Stimulated activated CD8-positive, alpha-beta memory T cell treated with anti-CD3 and anti-CD28 coated beads, Interleukin-7, amount 100 ng/mL, for 48 hours (primary cell): ENCODE measurements at places on chromosomes 11 and 22.
A peak's percentile ranks its signal among the peaks of the same experiment; 100 is the strongest.

- DNase-seq, result no peak
These were observed 102.7 kb upstream of the PARVA start for GRCh38 chr11:12274558-12275197.

DNA sequence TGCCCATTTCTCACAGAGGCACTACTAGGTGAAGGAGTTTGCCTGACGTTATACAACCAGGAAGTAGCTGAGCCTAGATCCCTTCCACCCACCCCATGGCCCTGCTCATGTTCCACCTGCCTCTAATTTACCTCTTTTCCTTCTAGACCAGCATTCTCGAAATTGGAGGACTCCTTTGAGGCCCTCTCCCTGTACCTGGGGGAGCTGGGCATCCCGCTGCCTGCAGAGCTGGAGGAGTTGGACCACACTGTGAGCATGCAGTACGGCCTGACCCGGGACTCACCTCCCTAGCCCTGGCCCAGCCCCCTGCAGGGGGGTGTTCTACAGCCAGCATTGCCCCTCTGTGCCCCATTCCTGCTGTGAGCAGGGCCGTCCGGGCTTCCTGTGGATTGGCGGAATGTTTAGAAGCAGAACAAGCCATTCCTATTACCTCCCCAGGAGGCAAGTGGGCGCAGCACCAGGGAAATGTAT lies 14.1 kb downstream of the PIK3IP1 start:
- DNase-seq, result no peak

- DNase-seq, result no peak
These were observed 1.3 kb upstream of the SBF2 start for GRCh38 chr11:10295064-10295901.

DNA sequence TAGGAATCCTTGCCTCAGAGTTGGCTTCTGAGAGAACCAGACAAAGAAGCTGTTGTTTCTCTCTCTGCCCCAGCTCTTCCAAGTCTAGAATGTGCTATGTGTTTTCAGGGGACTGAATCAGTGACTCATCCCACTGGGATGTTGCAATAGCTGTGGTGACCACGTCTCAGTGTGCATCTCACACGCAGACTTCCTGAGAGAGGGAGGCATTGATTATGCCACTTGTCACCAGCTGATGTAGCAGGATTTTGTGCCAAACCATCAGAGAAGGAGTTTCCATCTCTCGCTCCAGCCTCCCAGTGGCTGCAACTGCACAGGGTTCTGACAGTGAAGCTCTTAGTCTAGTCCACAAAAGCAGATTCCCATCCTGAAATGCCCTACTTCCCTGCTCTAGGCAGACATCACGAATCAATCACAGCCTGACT lies 455.8 kb downstream of the MIAT start:
- DNase-seq, result peak; percentile 15

DNA sequence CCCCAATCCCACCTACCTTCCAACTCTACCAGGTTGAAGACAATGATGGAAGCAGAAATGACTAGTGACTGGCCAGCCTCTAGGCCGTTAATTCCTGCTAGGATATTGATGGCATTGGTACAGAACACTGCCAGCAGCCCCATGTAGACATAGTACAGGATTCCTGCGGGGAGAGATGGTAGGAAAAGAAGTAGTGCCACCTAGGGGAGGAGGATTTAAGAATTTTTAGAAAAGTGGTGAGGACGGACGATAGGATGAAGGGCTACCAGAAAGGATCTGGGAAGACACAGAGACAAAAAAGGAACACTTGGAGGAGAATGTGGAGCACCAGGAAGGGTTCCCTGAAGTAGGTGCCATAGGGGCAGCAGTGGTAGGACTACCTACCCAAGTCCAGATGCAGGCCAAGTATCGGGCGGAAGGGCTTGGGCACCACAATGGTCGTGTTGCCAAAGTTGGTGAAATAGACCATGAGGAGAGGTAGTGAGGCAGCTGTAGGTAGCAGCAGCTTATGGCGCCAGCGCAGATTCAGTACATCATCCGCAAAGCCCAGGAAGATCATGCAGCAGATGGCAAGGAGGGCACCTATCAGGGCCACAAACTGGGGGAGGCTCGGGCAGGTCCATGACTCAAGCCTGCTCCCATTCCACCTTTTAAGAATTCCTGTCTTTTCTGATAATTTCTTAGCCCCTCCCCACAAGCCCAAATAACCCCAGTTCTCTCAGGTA lies 1.2 kb downstream of the DPAGT1 start:
- no peak for DNase-seq

DNA sequence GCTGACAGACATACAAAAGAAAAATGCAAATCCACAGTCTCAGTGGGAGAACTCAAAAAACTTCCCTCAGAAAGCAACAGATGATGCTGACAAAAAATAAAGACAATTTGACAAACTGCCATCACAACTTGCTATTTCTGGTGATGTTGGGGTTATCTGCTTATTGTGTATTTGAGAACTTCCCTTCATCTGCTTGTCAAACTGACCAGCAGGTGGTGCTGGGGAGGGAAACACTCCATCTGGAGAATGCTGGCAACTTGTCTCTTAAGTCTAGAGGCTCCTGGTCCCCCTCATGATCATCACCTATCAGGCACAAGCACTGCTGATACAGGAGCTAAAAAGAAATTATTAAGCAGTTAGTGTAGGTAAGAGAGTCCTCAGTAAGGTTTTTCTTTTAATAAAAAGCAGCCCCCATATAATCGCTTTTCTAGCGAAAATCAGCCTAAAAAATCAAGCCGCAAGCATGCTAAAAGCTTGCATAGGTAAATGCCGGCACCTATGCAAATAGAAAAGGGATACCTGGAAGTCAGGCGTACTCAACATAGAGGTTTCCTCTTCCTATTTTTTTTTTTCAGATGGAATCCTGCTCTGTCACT lies 9.8 kb upstream of the FAM111B start:
- no peak for DNase-seq

DNA sequence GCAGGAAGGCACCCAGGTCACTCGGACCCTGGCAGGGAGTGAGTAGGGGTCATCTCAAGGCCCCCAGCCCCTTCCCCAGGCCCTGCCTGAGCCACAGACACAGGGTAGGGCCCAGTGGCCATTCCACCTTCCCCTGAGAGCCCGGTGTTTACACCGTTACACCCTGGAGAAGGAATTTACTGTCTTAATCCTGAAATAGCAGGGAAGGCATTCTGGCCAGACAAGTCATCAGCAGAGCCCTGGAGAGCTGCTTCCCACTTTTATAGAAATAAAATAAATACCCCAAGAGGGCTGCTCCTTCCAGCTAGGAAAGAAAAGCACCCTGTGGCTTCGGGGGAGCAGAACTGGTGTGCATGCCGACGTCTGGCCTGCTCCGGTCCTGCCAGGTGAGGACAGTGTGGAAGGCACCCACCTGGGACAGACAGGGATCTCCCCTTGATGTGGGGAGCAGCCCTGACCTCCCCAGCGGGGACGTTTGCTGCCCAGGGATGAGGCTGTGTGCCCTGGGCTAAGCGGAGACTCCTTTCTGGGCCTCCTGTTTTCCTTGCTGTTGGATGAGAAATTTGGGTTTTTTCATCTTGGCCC lies 180.0 kb downstream of the MN1 start:
- no peak for DNase-seq

DNA sequence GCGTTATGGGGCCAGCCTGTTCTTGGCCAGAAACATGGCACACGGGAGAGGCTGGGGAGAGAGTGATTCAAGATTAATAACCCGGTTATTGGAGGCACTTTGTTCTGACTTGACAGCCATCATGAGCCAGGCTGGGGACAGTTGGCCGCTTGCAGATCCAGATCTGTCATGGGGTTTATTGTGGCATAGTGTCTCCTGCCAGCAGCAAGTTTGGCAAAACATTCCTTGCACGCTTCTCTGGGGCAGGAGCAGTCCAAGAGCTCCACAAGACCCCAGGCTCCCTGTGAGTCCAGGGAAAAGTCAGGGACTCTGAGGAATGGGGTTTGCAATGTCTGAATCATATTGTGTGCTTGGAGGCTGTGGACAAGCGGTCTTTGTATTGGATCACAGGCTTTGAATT lies 270.4 kb downstream of the MIAT start:
- no peak for DNase-seq

- no peak for DNase-seq
These were observed 242.7 kb upstream of the NCAM1 start for GRCh38 chr11:112718483-112718882.

DNA sequence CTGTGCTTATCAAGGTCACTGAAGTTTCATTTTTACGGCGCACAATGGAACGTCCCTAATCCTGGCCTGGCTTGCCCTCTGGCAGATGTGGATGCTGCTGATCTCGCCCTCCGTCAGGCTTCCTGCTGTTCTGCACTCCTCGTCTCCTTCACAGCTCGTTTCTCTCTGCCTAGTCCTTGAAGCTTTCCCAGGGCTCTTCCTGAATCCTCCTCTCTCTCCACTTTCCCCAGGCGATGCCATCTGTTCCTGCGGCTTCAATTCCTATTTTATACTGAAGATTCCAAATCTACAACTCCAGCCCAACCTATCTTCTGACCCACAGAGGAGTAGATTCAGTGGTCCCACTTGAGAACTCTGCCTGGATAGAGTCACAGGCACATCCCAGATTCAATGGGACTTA lies 14.2 kb downstream of the SLC22A8 start:
- DNase-seq, result no peak

DNA sequence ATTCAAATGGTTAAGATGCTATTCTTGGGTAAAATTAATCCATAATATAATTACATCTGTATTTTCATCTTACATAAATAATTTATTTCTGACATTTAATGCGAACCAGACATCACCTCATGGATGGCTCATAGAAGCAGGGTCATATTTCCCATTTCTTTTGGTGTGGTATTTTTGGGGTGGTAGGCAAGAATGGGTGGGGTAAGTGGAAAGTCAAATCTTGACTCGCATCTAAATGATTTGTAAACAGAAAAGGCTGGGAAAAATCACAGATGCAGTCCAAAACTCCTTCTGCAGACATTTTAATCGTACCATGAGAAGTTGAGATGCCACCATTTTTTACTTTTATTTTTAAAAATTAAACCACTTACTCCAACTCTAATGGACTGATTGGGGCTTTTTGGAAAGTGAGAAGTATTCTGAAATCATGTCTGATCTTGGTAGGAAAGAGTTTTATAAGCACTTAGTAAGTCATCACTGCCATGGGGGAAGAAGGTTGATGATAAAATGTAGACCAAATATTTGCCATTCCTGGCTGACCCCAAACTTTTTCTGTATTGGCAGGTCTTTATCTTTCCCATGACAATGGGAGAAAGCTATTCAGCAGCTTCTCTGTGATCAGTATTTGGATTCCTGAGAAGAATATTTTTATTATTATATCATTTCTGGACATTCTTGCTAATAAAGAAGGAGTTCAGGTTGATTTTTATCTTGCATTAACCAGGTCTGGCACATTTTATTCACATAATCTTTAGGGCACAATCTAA lies 47.2 kb upstream of the BLID start:
- DNase-seq, result no peak
